ENCODE measurements at places on chromosomes 13 and 19.
A peak's percentile ranks its signal among the peaks of the same experiment; 100 is the strongest.

DNA sequence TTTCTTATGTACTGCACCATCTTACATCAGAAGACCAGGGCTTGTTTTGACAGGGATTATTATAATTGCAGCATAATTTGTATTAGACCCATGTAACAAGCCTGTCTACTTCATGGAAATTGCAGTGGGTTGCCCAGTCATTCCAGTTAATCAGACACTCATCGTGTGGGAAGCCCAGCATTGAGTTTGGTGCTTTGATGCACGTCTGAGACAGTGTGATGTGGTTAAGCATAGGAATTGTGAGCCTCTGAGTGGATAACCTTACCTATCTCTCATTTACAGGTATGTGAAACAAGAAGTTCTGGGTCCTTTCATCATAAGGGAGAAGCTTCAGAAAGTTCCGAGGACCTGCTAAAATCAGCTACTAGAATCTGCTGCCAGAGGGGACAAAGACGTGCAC lies 12.8 kb downstream of the RGCC start:
- DNase-seq: no peak

DNA sequence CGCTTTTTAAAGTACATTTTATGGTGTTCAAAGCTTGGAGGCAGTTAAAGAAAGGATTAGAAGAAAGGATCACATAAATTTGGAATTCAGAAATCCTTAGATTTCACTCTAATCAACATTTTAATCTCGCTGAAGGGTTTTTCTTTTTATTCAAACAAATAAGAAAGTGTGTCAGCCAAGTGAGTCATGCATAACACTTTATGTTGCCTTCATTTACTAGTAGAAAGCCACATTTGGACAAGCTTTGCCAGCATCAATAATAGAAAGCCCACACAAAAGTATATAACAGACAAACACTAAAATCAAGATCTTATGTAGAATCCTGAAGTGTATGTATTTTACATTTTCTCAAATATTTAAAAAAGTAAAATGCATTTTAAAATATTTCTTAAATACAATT lies 154.9 kb upstream of the TRPC4 start:
- DNase-seq: no peak

GRCh38 chr19:3733549-3734309 lies 25.5 kb downstream of the TJP3 start:
- no peak for DNase-seq

DNA sequence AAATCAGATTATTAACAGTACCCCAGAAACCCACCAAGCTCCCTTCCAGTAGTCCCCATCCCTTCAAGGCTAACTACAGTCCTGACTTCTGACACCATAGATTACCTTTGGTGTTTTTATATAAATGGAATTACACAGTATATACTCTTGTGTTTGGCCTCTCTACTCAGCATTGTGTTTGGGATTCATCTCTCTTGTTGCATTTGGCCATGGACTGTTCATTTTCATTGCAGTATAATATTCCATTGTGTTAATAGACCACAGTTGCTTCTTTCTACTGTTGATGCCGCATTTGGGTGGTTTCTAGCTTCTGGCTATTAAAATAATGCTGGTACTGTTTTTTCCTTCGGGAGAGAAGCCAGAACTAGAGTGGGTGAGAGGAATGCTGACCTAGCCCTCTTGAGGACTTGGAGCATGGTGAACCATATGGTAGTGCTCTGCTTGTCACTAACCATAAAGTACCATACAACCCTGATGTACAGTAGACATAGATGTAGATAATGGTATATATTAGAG lies 18.9 kb upstream of the GARRE1 start:
- DNase-seq: no peak

DNA sequence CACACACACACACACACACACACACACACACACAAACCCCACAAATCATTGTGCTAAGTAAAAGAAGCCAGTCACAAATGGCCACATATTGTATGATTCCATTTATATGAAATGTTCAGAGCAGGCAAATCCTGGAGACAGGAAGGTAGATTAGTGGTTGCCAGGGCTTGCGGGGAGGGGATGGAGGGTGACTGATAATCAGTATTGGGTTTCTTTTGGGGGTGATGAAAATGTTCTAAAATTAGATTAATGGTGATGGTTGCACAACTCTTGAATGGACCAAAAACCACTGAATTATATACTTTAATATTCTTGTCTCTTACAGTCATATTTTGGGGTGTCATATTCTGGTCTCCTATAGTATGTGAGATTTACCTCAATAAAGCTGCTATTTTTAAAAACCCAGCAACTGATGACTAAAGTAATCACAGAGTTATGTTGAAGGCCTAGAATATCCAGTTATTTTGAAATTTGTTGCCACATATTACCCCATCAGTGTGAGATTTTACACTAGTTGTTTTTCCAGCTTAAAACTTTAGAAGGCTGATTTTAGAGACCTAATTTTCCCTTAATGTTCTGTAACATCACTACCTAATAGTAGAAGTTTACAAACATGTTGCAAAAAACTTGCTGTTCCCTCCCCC lies 20.3 kb downstream of the FLT1 start:
- no peak for DNase-seq

DNA sequence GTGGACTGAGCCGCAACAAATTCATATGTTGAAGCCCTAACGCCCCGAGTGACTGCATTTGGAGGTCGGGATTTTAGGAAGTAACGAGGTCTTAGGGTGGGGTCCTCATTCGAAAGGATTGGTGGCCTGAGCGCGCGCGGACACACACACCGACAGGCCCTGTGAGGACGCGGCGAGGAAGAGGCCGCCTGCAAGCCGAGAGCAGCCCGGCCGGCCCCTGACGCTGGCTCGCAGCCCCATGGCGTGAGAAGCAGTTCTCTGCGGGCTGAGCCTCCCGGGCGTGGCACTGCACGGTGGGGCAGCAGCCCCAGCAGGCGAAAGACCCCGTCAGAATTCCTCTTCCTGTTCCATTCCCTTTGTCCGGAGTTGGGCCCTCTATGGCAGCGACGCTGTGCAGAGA lies 131.2 kb downstream of the CRYL1 start:
- DNase-seq: no peak

DNA sequence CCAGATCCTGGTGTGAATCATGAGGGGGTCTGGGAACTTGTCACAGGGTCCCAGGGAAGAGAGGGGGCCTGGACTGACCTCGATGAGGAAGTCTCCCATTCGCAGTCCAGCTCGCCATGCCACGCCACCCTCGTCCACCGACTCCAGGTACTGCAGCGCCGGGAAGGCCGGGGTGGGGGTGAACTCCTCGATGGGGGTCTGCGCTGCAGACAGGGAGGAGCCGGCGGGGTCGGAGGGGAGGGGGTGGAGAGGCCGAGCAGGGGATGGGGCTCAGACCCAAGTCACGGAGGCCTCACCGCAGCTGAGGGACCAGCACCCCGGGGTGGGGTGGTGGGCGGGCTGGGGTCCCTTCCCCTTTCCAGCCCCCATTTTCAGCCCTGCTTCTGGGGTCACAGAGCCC lies 30.8 kb downstream of the SHANK1 start:
- no peak for DNase-seq

- DNase-seq: peak; percentile 76
Observed at GRCh38 chr13:49976314-49977258, 20.3 kb upstream of the TRIM13 start.

DNA sequence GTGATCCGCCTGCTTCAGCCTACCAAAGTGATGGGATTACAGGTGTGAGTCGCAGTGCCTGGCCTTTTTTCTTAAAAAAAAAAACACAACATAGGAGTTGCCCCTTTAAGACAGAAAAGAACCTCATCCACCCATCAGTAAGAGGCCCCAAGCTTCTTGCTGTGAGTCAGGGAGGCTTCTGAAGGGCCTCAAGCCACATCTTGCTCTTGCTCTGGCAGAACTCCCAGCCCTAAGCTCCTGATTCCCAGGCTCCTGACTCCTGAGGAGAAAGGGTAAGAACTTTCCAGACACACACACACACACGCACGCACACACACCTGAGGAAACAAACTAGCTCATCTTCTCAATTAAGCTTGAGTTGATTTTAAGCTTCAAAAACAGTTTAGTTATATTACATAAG lies 6.9 kb downstream of the ETFB start:
- DNase-seq: no peak

DNA sequence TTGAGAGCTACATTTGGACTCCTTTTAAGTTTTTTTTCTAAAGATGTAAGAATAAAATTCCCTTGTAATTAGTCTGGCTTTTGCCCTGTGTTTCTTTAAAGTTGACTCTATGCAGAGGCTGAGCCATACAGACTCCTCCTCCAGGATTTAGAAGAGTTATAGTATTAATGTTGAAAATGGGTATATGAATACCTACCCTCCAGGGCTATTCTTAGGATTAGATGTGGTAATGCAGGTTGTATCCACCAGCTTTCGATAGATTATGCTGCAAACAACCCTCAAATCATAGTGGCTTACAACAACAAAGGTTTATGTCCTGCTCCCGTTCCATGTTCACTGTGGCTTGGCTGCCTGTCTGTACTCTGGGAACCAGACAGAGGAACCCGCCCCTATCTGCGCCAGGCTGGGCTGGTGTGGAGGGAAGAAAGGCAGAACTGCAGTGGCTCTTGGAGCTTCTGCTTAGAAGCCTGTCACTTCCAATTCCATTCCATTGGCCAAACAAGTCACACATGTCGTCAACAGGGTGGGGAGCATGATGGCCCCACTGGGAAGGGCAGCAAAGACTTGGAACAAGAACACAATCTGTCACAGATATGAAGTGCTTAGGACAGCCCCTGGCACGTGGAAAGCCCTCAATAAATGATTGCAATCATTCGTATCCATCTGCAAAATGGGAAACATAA lies 290.8 kb downstream of the FOXO1 start:
- no peak for DNase-seq

DNA sequence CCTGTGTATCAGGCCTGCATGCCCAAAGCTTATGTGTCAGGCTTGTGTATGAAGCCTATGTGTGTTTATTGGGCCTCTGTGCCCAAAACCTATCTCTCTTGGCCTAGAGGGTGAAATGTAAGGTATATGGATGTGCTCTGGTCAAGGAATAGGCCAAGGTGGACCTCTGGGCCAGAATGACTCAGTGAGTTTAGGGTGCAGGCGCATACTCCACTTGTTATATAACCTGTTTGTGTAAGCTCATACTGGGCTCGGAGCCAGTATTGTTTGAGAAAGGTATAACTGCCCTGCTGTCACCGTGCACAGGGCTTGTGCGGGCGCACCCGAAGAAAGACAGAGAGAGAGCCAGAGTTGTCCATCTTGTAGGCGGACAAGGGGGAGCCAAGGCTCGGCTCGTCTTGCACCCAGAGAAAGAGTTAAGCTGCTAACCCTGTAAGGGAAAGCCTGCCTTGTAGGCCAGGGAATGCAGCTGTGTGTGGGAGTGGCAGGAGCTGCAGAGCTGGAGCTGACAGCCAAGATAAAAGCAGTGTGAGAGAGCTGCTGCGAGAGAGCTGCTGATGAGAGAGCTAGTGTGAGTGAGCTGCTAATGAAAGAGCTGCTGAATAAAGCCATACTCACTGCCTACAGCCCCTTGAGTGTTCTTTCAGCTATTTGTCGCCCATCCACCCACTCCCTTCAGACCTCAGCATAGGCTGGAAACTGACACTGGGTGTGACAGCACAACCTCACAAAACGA lies 43.4 kb upstream of the N4BP2L1 start:
- no peak for DNase-seq

- peak; percentile 89 for DNase-seq
Observed at GRCh38 chr19:51473009-51473707, 5.2 kb upstream of the CEACAM18 start.

DNA sequence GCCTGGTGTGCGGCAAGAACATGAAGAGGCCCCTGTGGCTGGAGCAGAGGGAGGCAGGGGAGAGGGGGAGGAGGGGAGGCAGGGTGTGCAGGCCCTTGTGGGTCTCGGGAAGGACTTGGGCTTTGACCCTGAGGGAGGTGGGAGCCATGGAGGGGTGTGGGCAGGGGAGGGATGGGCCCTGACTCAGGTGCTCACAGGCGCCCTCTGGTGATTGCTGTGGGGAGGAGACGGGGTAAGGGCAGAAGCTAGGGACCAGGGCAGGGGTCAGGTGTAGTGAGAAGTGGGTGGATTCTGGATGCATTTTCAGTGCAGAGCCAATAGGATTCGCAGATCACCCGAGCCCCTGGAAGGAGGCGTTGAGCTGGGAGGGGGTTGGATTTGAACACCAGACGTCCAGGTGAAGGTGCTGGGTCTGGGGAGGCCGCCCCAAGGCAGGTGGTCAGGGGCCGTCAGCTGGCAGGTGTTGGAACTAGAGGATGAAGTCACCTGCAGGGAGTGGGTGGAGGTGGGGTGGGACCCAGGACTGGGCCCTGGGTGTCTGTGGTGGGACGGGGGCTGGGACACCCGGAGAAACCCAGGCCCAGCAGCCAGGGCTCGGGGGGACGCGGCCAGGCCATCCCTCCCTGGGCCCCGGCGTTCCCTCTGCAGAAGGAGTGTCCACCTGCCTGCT lies 185.4 kb downstream of the KDM4B start:
- peak; percentile 65 for DNase-seq

DNA sequence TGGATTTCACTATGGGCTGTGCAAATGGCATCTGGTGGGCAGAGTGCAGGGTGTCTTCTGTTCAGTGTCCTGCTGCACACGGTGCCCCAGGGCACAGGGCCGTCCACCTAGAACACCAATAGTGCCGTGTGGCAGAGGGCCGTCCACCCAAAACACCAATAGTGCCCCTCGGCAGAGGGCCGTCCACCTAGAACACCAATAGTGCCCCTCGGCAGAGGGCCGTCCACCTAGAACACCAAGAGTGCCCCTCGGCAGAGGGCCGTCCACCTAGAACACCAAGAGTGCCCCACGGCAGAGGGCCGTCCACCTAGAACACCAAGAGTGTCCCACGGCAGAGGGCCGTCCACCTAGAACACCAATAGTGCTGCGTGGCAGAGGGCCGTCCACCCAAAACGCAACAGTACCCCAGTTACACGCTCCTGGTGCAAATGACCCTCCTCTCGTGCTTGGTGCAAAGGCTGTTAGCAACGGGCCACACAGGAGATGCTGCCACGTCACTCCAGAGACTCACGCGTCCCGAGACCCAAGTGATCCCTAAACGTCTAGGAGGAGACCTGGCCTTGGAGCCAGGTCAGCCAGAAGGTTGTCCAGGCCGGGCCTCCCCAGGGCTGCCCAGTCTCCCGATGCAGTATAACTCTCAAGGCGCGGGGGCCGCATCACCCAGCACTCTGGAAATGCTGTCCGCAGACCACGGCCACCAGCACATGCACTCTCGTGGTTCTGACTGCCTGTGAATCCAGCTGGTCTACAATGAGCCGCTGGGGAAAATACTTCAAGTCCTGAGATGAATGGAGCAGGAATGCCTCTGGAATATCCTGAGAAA lies 51.5 kb downstream of the RASA3 start:
- no peak for DNase-seq

GRCh38 chr13:75550159-75550567 lies 572 bp downstream of the UCHL3 start:
- DNase-seq: peak; percentile 23

All from activated CD8-positive, alpha-beta memory T cell treated with anti-CD3 and anti-CD28 coated beads, Interleukin-2, amount 50 U/mL, for 4 hours (primary cell).